ENCODE measurements at places on chromosomes 3 and 15. TPM values are rescaled to one million over a fixed set of nuclear protein-coding genes. Genes with fewer than 3 reads are reported as not detected.

GRCh38 chr3:129835198-129835597, 58.3 kb downstream of the TMCC1 start:
- DNase-seq, result no peak

GRCh38 chr3:49720855-49721595, 1.5 kb upstream of the AMIGO3 start:
- peak; percentile 66 for DNase-seq

DNA sequence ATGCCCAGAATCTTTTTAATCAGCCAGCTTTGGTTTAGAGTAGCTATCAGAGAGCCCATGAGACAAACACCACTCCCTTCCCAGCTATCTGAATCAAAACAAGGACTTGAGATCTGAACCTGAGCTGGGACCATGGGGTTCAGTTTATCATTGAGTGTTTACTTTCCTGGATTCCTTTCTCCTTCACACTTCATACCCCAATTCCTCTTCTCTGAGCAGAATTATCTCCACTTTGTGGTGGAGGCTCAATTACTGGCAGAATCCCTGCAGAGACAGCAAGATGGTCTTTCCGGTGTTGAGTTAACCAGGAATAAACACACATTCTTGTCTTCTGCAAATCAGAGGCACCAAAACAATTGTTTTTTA, 102.4 kb downstream of the RPL22L1 start:
- DNase-seq, result no peak

DNA sequence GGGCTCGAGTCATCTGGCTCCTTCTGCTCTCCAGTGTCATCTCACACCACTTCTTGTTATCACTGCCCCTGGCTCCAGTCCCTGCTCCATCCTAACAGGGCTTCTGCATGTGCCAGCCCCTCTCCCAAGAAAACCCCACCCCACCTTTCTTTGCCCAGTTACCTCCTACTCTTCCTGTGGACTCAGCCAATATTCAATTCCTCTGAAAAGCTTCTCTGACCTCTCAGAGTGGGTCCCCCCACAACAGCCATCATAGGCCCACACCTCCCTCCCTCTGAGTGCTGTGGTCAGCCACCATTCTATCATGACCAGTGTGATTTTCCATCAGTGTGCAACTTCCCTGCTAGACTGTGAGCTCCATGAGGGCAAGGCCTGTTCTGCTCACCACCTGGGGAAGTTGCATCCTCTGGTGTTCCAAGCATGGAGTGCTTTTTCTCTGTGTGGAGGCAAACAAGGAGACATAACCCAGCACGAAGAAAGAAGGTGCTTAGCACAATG, 71.6 kb downstream of the ADCY5 start:
- no peak for DNase-seq

- DNase-seq, result no peak
Observed at GRCh38 chr3:129418041-129418973, 10.1 kb downstream of the EFCAB12 start.

BDH1 gene
- total RNA-seq, result 5.6 TPM

LRRC49 gene
- total RNA-seq, result 15.2 TPM

All from aorta (tissue), 5 donors.